ENCODE measurements at places on chromosomes 11 and 22. TPM values are rescaled to one million over a fixed set of nuclear protein-coding genes. Genes with fewer than 3 reads are reported as not detected.

Gene ISX
- not detected for total RNA-seq

GRCh38 chr11:41947392-41947791 is 487.9 kb upstream of the LRRC4C start:
- no peak for DNase-seq
- H3K36me3 ChIP-seq = no peaks in the 10 kb centered on the region
- H3K4me3 ChIP-seq = no peak overlapping the region
- H3K27me3 ChIP-seq = no peaks in the 10 kb centered on the region
- no peak overlapping the region for H3K27ac ChIP-seq

GRCh38 chr11:46832511-46833214 is 13.4 kb downstream of the CKAP5 start:
- DNase-seq = no peak
- H3K36me3 ChIP-seq = no peaks in the 10 kb centered on the region
- H3K27me3 ChIP-seq = no peaks in the 10 kb centered on the region
- peaks cover 15% of the 10 kb centered on the region for H3K4me1 ChIP-seq
- H3K4me3 ChIP-seq = no peak overlapping the region

Gene KCNE3
- not detected for total RNA-seq

- no peak overlapping the region for H3K27ac ChIP-seq
- no peak for DNase-seq
- H3K4me3 ChIP-seq = no peak overlapping the region
Observed at GRCh38 chr11:62958547-62959421, 26.0 kb downstream of the SLC22A6 start.

GRCh38 chr22:42929838-42930155 is 72.7 kb upstream of the ARFGAP3 start:
- no peaks in the 10 kb centered on the region for H3K27me3 ChIP-seq
- H3K36me3 ChIP-seq = no peaks in the 10 kb centered on the region
- no peak overlapping the region for H3K27ac ChIP-seq
- no peak overlapping the region for H3K4me3 ChIP-seq

GRCh38 chr22:30250661-30251267 is 4.2 kb upstream of the LIF start:
- peaks cover 81% of the 10 kb centered on the region for H3K4me1 ChIP-seq
- no peak for DNase-seq
- H3K27ac ChIP-seq = peak overlapping the region; percentile 90

GRCh38 chr11:126337126-126337473 is 18.4 kb upstream of the ST3GAL4 start:
- peaks cover 22% of the 10 kb centered on the region for H3K4me1 ChIP-seq
- no peak for DNase-seq
- H3K4me3 ChIP-seq = no peak overlapping the region
- no peaks in the 10 kb centered on the region for H3K36me3 ChIP-seq
- no peak overlapping the region for H3K27ac ChIP-seq
- no peaks in the 10 kb centered on the region for H3K27me3 ChIP-seq

DNA sequence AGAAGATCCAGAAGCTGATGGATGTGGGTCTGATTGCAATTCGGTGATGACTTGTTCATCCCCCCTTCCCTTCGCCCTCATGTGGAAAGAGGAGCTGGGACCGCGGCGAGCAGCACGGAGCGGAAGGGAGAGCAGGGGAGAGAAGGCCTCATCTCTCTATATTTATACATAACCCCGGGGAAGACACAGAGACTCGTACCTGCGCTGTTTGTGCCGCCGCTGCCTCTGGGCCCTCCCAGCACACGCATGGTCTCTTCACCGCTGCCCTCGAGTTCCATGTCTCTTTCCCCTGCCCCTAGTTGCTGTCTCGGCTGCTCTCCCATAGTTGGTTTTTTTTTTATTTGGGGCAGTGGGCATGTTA is 2.5 kb upstream of the FERMT3 start:
- H3K27me3 ChIP-seq = no peaks in the 10 kb centered on the region
- no peak for DNase-seq
- H3K36me3 ChIP-seq = peaks cover 47% of the 10 kb centered on the region
- no peaks in the 10 kb centered on the region for H3K4me1 ChIP-seq

Gene RAC2
- 62.0 TPM for total RNA-seq

Gene CALCA
- total RNA-seq = not detected

- H3K4me1 ChIP-seq = no peaks in the 10 kb centered on the region
- no peaks in the 10 kb centered on the region for H3K27me3 ChIP-seq
- no peaks in the 10 kb centered on the region for H3K36me3 ChIP-seq
- no peak for DNase-seq
- no peak overlapping the region for H3K4me3 ChIP-seq
- no peak overlapping the region for H3K27ac ChIP-seq
Observed at GRCh38 chr11:12949453-12949852, 59.7 kb upstream of the RASSF10 start.

Gene P2RX3
- total RNA-seq = not detected

DNA sequence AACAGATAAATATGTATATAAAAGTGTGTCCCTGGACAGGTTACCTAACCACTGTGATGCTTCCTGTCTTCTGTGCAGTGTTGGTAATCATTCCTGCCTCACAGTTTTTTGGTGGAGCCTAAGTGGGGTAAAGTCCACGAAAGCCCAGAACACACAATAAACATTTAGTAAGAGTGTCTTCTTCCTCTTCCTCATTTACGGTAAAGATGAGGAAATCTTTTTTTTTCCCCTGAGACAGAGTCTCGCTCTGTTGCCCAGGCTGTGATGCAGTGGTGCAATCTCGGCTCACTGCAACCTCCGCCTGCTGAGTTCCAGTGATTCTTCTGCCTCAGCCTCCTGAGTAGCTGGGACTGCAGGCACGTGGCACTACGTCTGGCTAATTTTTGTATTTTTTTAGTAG is 117.1 kb downstream of the LDLRAD3 start:
- no peak overlapping the region for H3K4me3 ChIP-seq
- H3K27ac ChIP-seq = no peak overlapping the region
- no peaks in the 10 kb centered on the region for H3K4me1 ChIP-seq
- no peak for DNase-seq
- H3K36me3 ChIP-seq = 0 out of 2 replicates have a peak, but pooled peaks cover 5% of the 10 kb centered on the region

Gene KCNK4
- total RNA-seq = not detected

DNA sequence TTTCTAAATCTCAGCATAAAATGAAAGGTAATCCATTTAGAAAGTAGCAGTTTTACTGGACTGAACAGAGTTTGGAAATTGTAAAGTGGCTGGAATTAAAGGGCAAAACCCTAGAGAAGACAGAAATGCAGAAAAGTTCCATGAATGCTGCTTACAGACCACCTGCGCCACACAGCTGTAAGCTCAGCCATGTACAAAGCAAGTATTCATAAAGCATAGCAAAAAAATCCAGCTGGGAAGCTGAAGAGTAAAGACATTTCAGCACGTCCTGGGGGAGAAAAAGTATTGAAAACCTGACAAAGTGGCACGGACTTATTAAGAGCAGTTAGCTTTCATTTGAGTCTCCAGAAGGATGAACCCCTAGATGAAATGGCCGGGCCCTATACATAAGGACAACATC is 220.1 kb upstream of the CNTN5 start:
- H3K36me3 ChIP-seq = no peaks in the 10 kb centered on the region
- no peaks in the 10 kb centered on the region for H3K4me1 ChIP-seq
- H3K27me3 ChIP-seq = no peaks in the 10 kb centered on the region
- no peak overlapping the region for H3K27ac ChIP-seq
- no peak overlapping the region for H3K4me3 ChIP-seq
- no peak for DNase-seq

GRCh38 chr11:10991393-10991792 is 133.5 kb upstream of the ZBED5 start:
- H3K36me3 ChIP-seq = no peaks in the 10 kb centered on the region
- no peaks in the 10 kb centered on the region for H3K4me1 ChIP-seq
- no peak for DNase-seq
- H3K27ac ChIP-seq = no peak overlapping the region
- no peaks in the 10 kb centered on the region for H3K27me3 ChIP-seq
- H3K4me3 ChIP-seq = no peak overlapping the region

DNA sequence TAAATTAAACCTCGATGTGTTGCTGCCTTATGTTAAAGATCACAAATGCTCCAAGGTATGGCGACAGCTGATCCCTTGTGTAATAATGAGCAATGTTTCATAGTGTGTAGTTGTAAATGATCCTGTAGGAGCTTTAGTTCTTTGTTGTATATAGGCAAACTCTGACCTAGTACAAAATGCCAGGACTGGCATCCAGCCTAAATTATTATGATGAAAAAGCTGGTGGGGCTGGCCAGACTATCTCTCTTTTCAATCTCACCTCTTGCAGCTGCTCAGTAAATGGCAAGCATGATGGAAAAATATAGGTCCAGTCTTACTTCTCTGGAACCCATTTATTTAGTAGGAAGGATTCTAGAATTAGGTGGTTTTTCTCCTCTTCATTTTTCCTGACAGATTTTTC is 345.1 kb upstream of the C11orf87 start:
- H3K4me3 ChIP-seq = no peak overlapping the region
- H3K27ac ChIP-seq = no peak overlapping the region
- no peaks in the 10 kb centered on the region for H3K27me3 ChIP-seq
- no peaks in the 10 kb centered on the region for H3K36me3 ChIP-seq
- DNase-seq = no peak
- no peaks in the 10 kb centered on the region for H3K4me1 ChIP-seq

DNA sequence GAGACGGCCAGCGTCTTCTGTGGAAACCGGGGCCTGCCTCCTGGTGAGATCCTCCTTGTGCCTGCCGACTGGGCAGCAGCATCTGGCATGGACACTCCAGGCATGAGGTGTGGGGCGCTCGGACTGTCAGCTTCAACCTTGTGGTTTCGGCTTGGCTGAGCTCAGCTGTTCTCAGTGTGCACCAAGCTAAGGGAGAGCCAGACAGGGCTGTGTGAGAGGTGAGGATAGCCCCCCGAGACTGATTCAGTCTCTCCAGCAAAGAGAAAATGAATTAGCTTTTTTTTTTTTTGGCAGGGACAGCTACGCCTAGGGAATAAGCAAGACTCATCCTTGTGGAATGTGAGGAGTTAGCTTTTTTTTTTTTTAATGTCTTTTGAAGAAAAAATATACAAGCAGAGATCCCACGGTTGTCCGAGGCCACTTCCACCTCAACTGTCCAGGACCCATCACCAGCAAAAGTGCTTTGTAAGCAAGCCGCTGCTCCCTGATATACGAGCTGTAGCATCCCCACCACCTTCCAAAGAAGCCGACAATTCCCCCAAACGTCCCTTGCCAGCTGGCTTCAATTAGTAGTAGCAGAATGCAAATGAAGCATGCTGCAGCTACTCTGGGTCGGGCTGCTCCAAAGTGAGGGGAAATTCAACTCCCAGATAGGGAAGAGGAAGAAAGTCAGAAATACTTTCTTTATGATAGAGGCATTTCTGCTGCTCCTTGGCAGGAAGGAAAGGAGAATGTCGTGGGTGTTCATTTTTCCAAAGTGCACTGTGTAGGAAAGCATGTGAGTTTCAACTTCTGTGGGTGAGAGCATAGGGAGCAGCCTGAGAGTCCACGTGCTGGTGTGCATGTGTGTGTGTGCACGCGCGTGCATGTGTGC is 9.7 kb upstream of the THY1 start:
- no peak for DNase-seq
- peaks cover 20% of the 10 kb centered on the region for H3K4me1 ChIP-seq
- H3K36me3 ChIP-seq = no peaks in the 10 kb centered on the region
- H3K27me3 ChIP-seq = no peaks in the 10 kb centered on the region
- no peak overlapping the region for H3K4me3 ChIP-seq

- H3K4me1 ChIP-seq = peaks cover 31% of the 10 kb centered on the region
- H3K27me3 ChIP-seq = no peaks in the 10 kb centered on the region
- no peak for DNase-seq
- no peak overlapping the region for H3K27ac ChIP-seq
- peaks cover 3% of the 10 kb centered on the region for H3K36me3 ChIP-seq
- no peak overlapping the region for H3K4me3 ChIP-seq
Observed at GRCh38 chr11:47180006-47180787, 3.5 kb upstream of the ARFGAP2 start.

GRCh38 chr11:46422588-46422987 is 31.0 kb upstream of the CHRM4 start:
- no peak overlapping the region for H3K27ac ChIP-seq
- H3K36me3 ChIP-seq = no peaks in the 10 kb centered on the region
- no peak overlapping the region for H3K4me3 ChIP-seq
- H3K27me3 ChIP-seq = no peaks in the 10 kb centered on the region
- no peak for DNase-seq
- H3K4me1 ChIP-seq = no peaks in the 10 kb centered on the region

DNA sequence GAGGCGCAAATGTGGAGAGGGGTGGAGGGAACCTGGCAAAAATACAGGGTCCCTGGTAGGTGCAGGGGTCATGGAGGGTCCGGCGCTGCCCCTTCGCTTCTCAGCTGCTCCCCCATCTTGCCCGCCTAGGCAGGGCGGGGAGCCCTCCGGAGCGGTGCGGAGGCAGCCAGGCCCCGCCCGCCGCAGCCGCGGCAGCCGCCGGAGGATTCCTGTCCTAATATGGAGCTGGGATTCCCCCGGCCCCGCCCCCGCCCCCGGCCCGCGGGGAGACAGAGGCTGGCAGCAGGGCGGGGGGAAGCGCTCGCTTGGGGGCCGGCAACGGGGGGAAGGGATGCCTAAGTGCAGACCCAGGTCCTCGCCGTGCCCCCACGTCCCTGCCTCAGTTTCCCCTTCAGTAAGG is 1.0 kb upstream of the NPAS4 start:
- H3K4me1 ChIP-seq = peaks cover 17% of the 10 kb centered on the region
- peaks cover 43% of the 10 kb centered on the region for H3K27me3 ChIP-seq
- DNase-seq = no peak
- no peak overlapping the region for H3K27ac ChIP-seq
- H3K4me3 ChIP-seq = no peak overlapping the region
- no peaks in the 10 kb centered on the region for H3K36me3 ChIP-seq

DNA sequence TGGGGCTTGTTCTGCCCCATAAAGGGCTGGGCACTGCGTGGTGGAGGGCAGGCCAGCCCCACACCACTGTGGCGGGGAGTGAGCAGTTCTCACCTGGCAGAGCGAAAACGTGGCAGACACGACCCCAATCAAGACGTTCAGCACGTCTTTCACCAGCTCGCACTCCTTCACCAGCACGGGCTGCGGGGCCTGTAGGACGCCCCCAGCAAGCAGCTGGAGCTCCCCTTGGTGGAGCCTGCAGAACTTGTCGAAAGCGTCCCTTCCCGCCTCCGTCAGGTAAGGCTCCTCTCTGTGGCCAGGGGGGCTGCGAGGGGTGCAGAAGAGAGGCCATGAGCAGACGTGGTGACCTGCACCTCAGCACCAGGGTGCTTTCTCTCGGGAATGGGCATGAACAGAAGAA is 11.6 kb downstream of the TUBGCP6 start:
- H3K4me1 ChIP-seq = no peaks in the 10 kb centered on the region
- H3K27ac ChIP-seq = no peak overlapping the region
- H3K36me3 ChIP-seq = no peaks in the 10 kb centered on the region
- DNase-seq = no peak
- H3K27me3 ChIP-seq = no peaks in the 10 kb centered on the region
- no peak overlapping the region for H3K4me3 ChIP-seq

GRCh38 chr22:31062566-31063230 is 18.4 kb upstream of the SMTN start:
- peak overlapping the region; percentile 72 for H3K27ac ChIP-seq
- H3K27me3 ChIP-seq = no peaks in the 10 kb centered on the region
- no peak for DNase-seq

GRCh38 chr11:36130401-36130800 is 158.8 kb downstream of the COMMD9 start:
- H3K4me3 ChIP-seq = no peak overlapping the region
- H3K36me3 ChIP-seq = no peaks in the 10 kb centered on the region
- H3K27ac ChIP-seq = no peak overlapping the region
- no peaks in the 10 kb centered on the region for H3K27me3 ChIP-seq
- no peaks in the 10 kb centered on the region for H3K4me1 ChIP-seq

- peaks cover 15% of the 10 kb centered on the region for H3K36me3 ChIP-seq
- H3K4me1 ChIP-seq = peaks cover 29% of the 10 kb centered on the region
- no peaks in the 10 kb centered on the region for H3K27me3 ChIP-seq
- H3K27ac ChIP-seq = peak overlapping the region; percentile 100
Observed at GRCh38 chr11:67288198-67288451, 978 bp upstream of the ANKRD13D start.

Gene F2
- total RNA-seq = 0.47 TPM
